ENCODE measurements at places on chromosomes 4 and X.

DNA sequence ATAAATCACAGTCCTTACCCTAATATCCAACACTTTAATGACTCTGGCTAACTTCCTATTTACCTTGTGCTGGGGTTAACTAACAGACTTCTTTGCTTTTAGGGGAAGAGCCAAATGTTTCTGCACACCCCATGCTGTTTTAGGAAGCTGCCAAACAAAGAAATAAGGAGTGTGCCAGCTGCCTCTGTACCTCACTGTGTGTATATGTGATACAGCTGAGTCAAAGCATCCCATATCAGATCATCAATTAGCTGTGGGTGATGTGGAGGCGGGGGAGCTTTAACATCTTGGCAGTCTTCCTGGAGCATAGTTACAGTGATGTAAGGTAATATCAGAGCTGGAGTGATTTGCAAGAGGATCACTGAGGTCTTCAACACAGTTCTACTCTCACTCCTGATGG lies 95.4 kb downstream of the COL25A1 start:
- no peak overlapping the region for H3K27ac ChIP-seq
- no peaks in the 10 kb centered on the region for H3K36me3 ChIP-seq
- H3K4me3 ChIP-seq: no peak overlapping the region
- no peak for DNase-seq

GRCh38 chrX:4382273-4382672 lies 668.8 kb upstream of the PRKX start:
- no peak overlapping the region for H3K4me3 ChIP-seq
- no peaks in the 10 kb centered on the region for H3K36me3 ChIP-seq
- no peak for DNase-seq

DNA sequence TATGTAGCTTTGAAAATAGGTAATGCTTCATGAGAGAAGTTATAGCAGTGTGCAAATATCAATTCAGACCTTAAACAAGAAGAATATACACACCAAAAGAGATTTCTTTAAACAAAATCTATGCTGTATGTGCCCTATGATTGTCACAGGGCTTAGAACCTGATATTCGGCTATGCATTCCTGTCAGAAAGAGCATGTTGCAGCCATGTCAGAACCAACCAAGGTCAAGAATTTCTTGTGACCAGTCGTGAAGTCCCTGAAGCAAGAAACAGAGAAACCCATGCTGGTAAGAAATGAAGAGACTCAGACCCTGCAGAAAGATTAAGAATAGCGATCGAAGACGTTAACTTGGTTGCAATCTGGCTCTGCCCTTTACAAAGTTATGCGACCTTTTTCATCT lies 210.3 kb upstream of the SPIN4 start:
- no peak for DNase-seq
- H3K4me3 ChIP-seq: peak overlapping the region; percentile 65
- H3K4me1 ChIP-seq: no peaks in the 10 kb centered on the region
- peak overlapping the region; percentile 80 for H3K27ac ChIP-seq
- no peaks in the 10 kb centered on the region for H3K27me3 ChIP-seq
- H3K36me3 ChIP-seq: no peaks in the 10 kb centered on the region

DNA sequence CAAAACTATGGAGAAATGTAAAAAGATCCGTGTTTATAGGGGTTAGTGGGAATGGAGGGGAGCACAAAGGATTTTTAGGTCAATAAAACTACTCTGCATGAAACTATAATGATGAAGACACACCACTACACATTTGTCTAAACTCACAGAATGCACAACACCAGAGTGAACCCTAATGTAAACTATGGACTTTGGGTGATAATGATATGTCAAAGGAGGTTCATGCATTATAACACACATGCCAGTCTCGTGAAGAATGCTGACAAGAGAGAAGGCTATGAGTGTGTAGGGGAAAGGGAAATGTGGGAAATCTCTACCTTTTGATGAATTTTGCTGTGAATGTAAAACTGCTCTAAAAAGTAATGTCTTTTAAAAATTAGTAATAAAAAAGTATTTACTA lies 183.3 kb downstream of the MAB21L2 start:
- no peak for DNase-seq
- H3K27me3 ChIP-seq: no peaks in the 10 kb centered on the region
- no peak overlapping the region for H3K4me3 ChIP-seq
- H3K27ac ChIP-seq: no peak overlapping the region

DNA sequence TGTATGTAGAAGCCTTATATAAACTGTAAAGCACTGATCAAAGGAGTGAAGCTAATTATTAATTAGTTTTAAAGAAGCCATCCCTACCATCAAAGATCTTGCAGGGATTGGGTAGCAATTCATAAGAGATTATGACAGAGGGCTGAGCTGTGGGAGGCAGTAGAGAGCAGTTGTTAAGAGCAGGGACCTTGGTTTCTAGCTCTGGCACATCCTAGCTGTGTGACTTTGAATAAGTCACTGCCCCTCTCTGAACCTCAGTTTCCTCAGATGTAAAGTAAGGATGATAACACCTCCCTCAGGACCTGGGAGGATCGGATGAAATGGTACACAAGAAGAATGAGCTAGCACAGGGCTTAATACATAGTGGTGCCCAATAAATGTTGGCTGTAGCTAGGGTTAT lies 45.4 kb downstream of the APLN start:
- H3K36me3 ChIP-seq: no peaks in the 10 kb centered on the region
- no peaks in the 10 kb centered on the region for H3K4me1 ChIP-seq
- H3K27me3 ChIP-seq: no peaks in the 10 kb centered on the region
- DNase-seq: no peak
- H3K4me3 ChIP-seq: no peak overlapping the region
